Activated CD4-positive, alpha-beta T cell treated with anti-CD3 and anti-CD28 coated beads for 48 hours (primary cell): ENCODE measurements at places on chromosomes 4 and X.

DNA sequence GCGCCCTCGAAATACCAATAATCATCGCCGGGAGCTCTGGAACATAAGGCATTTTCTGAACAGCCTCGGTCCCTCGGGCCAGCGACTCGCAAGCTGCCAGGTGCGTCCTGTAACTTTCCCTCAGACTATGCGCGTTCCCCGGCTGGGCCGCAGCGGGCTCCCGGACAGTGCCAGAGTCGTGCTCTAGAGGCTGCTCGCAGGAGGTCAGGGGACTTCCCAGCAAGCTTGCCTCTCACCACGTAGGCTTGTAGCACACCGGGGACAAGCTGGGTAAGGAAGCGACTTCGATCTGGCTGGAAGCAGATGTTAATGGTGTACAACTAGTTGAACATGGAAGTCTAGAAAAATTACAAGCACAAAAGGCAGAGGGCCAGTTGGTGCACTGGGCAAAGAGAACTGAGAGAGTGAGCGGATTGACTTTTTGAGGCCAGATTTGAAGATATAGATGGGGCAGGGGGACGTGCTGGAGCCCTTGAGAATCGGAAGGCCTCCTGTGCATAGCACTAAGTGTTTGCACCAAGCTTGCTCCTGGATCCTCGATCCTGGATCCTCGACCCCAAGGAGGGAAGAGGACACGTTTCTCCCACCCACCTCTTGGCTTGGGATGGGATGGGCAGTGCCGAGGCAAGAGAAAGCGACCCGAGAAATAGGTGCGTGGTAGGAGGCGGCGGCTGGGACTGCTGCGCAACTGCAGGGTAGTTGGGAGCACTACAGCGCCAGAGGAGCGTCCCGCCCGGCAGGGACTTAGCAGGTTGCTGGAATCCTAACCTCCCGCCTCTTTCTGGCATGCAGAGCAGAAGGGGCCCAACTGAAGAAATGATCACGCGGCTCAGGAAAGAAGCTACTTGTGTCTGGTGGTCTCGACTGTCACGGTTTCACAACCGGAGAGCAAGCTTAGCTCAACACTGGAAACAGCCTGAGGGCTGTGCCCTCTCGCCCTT lies 19.9 kb upstream of the ZIC3 start:
- no peak for DNase-seq

GRCh38 chr4:70120323-70120722 lies 33.7 kb upstream of the PRR27 start:
- DNase-seq: no peak

- DNase-seq: no peak
Observed at GRCh38 chrX:119497185-119497584, 28.9 kb downstream of the SLC25A5 start.

GRCh38 chrX:28709421-28709820 lies 122.2 kb downstream of the IL1RAPL1 start:
- no peak for DNase-seq

- DNase-seq: peak; percentile 5
Observed at GRCh38 chr4:93764639-93765246, 63.8 kb upstream of the ATOH1 start.

- no peak for DNase-seq
Observed at GRCh38 chr4:125517831-125518230, 203.1 kb downstream of the FAT4 start.

DNA sequence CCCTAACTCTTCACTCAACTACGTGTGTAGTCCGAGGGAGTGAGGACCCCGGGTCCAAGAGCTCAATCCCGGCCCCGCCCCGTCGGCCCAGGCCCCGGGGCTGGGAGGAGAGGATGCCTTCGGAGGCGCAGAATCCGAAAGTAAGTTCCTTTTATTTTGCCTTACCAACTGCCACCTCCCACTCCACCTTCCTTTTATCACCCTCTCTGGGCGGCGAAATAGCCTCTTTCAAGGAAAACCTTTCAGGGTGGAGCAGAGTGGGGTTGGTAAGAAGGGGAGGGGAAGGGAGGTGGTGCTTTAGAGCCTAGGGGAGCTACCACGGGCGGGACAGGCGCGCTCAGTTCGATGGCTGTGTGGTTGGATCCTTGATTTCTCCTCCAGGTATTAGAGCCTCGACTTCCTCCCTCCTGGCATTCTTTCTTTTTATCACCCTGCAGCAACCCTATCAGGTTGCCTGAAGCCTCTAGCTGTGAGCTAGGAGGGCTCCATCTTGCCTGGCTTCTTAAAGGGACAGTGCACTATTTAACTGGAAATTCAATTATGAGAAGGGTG lies 191.2 kb downstream of the RRAGB start:
- peak; percentile 5 for DNase-seq

- DNase-seq: no peak
Observed at GRCh38 chr4:83281307-83281706, 3.3 kb downstream of the COQ2 start.

GRCh38 chr4:55955710-55956109 lies 7.0 kb downstream of the CEP135 start:
- DNase-seq: no peak

DNA sequence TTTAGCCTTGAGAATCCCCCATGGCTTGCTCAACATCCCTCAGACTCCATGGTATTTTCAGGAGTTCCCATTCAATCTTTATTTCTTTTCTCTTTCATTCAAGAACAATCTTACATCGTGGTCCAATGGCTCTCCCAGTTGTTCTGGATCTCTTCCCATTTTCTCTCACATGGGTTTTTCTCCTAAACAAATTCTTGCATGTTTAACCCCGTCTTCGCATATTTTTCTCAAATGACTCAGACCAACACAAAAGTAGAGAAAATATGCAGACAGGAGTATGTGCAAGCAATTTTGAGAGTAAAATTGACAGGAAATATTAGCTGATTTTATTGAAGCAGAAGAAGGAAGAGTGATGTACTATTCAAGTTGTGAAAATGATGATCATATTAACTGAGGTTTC lies 396.4 kb upstream of the TRAM1L1 start:
- DNase-seq: no peak

DNA sequence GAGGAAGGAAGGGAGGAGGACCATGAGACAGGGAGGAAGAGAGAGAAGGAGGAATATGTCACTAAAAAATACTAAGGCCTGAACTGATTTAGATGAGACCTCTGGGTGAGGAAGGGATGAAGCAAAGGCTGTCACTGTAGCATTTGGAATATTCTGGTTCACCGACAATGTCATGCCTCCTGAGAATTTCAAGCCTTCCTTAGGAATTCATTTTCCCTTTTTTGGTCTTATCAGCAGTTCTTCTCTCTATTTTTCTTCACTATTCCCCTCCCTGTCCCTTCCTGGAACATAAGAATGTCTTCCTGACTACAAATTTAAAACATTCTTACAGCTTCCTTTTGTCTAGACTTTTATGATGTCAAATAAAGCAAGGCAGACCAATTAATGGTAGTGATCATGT lies 527.8 kb downstream of the INPP4B start:
- no peak for DNase-seq

DNA sequence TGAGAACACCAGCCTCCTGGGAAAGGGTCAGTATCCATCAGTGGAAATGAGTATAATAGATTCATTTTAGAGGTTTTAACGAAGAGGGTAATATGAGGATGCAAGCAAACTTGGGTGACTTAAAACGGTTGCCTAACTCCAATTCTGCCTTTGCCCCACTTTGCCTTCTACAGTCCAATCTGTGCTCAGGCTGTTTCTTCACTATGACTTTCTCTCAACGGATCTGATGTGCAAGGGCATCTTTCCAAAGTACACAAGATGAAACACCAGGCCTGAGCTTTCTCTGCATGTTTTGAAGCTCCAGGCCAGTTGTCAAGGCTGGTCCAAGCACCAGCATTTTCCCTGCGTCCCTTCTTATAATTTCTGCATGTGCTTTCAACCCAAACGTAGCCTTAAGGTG lies 68.0 kb upstream of the TMEM164 start:
- no peak for DNase-seq

GRCh38 chr4:139978692-139979091 lies 175.3 kb downstream of the MAML3 start:
- DNase-seq: peak; percentile 12

GRCh38 chrX:63761639-63762038 lies 23.4 kb downstream of the ARHGEF9 start:
- DNase-seq: no peak

DNA sequence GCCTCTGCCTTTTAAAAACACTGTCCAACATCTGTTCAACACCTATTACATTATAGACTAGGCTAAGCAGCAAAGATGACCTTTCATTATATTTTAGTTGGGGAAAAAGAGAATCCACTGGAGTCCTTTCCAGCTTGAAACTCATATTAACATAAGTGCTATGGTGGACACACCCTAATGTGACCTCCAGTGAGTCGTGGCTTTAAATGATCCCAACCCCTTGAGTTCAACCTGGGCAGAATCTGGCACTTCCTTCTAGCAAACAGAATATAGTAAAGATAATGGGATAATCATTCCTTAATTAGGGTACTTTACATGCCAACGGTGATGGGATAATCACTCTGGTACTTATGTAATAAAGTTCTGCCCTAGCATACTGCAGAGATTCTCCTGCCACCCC lies 162.6 kb downstream of the MAB21L2 start:
- no peak for DNase-seq

DNA sequence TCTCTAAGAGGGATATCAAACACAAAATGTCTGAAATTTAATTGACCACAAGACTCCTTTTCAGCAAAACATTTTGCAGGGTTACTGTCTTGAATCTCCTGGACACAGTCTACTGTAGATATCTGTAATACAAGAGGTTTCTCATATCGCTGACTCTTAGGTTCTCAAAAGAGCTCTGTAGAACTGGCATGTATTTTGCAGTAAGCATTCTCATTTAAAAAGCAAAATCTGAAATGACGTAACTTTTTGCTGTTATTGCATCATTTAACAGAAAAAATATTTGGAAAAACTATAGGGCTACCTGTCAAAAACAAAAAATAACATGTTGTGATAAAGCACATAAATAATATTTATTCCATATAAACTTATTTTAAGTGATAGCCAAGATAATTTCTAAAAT lies 114.2 kb downstream of the CDS1 start:
- DNase-seq: no peak

DNA sequence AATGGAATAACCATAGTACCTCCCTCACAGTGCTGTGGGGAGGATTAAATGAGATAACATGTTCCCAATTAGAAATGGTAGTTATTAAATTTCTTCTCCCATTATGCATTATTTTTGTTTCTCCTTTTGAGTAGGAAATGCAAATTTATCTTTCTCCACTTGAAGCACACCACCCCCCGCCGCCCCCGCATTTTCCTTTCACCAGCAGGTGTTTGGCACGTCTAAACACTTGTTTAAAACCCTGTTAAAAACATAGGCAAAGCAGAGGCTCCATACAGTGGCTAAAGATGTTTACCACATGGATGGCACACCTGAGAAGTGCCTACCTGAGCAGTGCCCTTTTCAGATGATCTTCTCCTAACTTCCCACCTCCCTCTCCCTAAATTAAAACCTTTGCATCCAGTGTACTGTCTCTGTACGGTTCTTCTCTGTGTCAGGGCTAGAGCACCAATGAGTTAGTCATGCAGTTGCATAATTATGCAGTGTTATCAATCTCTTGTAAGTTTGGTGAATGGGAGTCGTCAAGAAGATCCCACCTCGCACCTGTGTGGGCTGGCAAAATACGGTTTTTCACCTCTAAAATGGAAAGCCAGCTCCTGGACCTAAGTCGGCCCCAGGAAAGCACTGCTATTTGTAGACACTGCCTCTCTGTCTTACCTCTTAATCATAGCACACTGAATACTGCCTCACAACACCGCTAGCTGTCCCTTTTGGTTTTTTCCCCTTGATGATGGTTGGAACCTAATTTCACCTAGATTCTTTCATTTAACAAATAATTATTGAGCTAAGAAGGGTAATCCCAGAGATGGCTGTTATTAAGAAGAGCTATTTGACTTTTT lies 122.0 kb downstream of the CT47B1 start:
- DNase-seq: peak; percentile 48

DNA sequence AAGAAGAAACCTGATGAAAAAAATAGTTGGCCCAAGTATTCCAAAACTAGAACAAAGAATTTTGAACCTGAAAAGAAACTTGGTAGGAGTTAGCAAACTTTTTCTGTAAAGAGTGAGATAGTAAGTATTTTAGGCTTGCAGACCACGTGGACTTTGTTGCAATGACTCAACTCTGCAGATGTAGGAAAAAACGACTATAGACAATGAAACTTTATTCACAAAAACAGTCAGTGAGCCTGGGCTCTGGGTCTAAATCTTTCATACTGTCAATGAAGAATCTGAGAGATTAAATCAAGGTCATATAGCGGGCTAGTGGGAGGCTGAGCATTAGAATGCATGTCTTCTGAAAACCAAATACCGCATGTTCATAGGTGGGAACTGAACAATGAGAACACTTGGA lies 23.0 kb downstream of the SH3D19 start:
- no peak for DNase-seq

GRCh38 chrX:106611679-106612392 lies at the start of gene RADX:
RADX (plus strand) TSS chrX:106611978; CDS start chrX:106612081, 103 bp downstream.
- peak; percentile 89 for DNase-seq

GRCh38 chr4:107825072-107825824 lies 516 bp downstream of the SGMS2 start:
- DNase-seq: peak; percentile 3

GRCh38 chrX:46710425-46710824 lies 48.5 kb downstream of the SLC9A7 start:
- no peak for DNase-seq

DNA sequence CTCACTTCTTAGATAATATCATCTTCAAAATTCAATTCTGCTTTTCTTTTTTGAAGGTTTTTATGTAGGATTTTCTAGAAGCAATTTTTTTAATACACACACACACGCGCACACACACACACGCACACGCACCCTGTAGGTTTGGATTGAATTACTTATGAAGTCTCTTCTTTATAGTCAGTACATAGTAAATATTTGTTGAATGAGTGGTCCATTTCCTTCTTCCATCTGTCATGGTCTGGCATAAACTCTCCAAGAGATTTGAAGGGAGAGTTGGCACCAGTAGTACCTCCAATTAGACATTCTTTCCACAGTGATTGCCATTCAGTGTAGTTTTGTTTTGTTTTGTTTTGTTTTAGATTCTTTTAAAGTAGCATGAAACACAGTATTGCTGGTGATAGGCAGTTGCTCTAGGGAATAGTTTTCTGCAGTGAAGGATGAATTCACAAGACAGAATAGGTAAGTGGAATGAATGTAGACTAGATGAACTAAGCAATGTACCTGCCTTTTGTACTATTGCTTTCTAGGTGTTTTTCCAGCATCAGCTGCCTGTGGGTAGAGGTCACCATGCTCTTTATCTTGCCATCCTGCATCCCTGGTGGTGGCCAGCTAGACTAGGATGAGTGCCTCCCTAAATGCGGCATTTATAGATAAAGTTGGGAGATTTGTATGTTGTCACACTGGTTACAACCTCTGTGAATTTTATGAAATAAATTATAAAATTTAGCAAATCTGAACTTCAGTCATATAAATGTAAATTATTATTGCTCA lies 20.5 kb downstream of the PDLIM5 start:
- DNase-seq: no peak

DNA sequence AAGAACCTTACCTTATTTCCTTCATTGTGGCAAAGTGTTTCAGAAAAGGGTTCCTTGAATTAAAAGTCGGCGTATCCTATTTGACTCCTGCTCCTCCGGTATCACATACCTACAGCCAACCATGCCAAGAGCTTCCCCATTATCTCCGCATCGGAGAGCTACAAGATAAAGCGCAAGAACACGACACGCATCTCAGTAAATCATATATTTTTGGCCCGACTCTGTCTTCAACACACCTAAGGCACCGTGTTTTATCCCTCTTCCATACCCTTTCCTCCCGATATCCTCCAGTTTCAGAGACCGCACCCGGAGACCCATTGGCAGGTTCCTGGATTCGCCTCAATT lies 497 bp upstream of the THAP9 start:
- no peak for DNase-seq
